A673 (cell line): ENCODE measurements at places on chromosomes 1 and 21.

DNA sequence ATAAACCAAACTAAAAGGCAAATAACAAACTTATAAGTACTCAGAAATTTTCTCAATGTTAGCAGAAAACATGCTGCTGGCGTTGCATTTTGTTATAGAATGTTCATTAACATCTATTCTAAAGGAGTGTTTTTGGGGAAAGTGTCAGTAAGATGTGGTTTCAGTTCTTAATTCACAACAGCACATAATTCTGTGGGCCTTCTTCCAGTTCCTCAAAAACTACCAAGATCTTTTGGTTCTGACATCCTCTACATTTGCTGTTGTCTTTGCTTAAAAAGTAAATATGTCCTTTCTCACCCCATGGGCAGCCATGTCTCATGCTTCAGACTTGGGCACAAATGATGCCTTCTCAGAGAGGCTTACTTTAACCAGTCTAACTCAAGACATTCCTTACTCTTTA is 152.5 kb downstream of the CDC7 start:
- no peak for DNase-seq

DNA sequence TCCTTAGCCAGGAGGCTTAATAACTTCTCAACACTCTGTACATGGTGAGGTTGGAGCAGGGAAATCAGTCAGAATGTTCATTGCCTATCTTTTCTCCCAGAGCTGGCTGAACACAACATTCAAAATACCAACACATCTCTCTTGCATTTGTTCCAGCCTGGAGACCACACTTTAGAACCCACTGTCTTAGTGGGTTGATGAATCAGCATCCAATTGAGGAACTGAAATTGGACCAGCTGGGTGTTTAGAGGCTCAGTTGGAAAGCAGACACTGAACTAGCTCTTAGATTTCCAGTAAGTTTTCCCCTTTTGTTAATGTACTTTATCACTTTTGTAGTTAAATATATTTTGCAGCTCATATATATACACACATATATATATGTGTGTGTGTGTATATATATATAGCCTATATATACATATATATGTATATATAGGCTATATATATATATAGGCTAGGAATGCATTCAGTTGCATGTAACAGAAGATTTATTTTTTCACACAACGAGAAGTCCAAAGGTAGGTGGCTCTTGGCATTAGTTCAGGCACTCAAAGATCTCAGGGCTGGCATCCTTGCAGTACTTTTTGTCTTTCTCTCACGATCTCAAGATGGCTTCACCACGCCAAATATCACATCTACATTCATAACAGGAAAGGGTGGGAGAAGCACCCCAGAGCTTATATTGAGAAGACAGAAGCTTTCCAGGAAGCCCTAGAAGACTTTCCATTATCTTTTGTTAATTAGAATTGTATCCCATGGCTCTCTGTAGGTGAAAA is 35.0 kb upstream of the HUNK start:
- DNase-seq = no peak

- DNase-seq = no peak
These were observed 51.3 kb upstream of the BCL10 start for GRCh38 chr1:85327759-85328158.

DNA sequence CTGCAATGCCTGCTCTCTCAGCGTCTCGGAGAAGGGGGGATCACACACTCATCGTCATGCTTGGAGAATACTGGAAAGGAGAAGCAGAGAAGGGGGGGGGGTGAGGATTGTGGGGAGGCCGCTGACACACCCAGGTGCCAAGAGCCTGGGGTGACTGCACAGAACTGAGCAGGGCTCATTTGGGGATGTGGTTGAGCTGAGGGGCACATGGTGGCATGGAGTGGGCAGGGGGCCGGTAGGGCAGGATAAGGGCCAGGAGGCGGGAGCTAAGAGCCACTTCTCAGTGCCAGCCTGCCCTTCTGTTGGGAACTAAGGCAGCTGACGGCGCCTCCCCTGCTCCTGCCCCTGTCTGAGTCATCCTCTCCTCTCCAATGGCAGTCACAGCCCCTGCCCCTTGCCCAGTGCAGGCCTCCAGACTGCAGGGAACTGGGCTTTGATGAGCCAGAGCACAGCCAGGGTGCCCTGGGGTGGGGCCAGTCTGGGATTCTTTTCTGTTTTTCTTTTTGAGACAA is 27.2 kb downstream of the MRPL37 start:
- no peak for DNase-seq

DNA sequence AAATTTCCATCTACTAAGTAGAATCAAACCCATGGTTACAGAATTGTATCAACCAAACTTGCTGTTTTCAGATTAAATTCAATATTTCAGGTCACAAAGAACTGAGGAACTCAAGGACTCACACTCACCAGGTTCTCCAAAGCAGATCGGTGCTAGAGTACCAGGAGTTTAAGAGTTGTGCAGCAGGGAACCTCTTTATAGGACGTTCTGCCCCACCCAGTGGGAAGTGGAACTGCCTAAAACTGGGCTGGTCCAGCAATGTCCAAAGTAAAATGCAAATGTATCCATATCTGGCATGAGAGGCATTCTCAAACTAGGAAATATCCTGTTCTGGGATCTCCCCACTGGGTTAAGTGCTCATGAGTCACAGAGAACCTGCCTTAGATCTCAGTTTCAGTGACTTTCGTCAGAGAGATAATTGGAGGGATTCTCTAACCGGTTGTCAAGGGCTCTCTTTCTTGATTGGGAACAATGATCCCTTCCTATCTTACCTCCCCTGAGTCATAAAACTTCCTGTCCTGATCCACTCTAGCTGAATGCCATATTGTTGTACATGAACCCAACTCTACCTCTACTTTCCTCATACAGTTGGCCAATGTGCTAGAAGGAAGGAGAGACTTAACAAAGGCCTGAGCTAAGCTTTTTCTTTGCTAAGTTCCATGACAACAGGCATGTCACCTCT is at the start of gene SPRR2D:
TSS of gene SPRR2D (minus strand) at position 171 of the 682 bp plus-strand sequence. CDS start 774 bp downstream, outside the sequence.
- peak; percentile 6 for DNase-seq

DNA sequence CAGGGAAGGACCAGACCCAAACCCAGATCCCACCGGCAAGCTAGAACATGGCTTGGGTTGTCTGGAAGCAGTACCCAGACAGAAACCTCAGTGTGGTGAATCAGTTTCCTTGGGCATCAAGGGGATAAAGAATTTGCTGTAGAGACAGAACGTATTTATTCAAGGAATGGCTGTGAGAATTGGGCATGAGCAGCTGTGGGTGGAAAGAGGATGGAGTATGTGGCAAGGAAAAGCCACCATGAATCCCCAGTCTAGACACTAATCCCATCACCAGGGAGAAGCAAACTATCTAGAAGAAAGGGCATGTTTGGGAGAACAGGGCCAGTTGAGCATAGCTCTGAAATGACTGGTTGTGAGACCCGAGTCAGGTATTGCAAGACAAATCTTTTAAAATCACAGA is 109.2 kb downstream of the TOMM20 start:
- DNase-seq = no peak

DNA sequence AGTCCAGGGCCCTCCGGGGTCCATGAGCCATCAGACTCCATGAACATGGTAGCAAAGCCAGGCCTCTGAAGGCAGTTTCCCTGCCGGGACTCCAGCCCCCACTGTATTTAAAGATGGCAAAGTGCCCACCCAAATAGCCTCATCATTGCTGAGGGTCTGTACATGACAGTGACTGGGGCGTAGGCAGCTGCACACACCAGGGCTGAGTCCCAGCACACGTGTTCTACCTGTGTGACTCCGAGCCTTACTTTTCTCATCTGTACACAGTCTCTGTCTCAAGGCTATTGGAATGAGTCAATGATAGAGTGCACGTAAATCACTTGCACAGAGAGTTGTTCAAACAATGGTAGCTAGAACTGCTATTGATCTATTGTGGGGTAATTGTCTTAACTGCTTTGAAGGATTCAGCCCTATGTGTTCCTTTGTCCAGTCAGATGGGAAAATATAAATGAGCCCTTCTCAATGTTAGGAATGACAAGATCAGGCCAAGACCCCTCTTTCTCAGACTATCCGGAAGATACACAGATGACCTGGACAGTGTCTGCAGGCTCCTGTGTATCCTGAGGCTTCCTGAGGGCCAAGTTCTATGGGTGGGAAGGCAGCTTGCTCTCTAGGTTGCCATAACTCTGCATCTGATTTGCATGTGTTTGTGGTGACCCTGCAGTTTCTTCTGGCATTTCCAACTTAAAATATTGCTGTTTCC is 48.9 kb downstream of the RASSF5 start:
- DNase-seq = no peak

DNA sequence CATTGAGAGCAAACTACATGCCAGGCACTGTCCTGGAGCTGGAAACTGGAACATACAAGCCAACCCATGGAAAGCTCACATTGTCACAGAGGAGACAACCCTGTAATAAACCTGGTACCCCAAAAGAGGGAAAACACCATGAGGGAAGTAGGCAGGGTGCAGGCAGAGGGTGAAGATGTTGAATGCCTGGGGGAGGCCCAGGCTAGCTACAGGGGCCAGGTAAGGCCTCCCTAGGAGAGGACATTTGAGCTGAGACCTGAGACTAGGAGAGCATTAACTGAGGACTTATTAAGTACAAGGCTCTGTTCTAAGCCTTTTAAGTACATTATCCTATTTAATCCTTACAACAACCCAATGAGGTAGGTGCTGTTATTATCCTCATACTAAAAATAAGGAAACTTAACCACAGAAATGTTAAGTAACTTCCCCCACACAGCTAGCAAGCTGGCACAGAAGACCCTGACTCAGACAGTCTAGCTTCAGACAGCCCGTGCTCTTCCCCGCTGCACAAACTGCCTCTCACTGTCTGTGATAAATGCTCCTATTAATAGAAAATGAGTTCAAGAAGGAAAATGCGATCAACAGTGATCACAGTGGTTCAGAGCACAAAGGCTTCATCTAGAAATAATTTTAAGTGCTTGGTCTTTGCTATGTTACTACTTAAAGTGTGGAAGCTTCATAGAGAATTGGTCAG is 41.8 kb downstream of the ZNF281 start:
- no peak for DNase-seq

GRCh38 chr1:53291574-53291973 is 36.3 kb downstream of the LRP8 start:
- DNase-seq = peak; percentile 28

DNA sequence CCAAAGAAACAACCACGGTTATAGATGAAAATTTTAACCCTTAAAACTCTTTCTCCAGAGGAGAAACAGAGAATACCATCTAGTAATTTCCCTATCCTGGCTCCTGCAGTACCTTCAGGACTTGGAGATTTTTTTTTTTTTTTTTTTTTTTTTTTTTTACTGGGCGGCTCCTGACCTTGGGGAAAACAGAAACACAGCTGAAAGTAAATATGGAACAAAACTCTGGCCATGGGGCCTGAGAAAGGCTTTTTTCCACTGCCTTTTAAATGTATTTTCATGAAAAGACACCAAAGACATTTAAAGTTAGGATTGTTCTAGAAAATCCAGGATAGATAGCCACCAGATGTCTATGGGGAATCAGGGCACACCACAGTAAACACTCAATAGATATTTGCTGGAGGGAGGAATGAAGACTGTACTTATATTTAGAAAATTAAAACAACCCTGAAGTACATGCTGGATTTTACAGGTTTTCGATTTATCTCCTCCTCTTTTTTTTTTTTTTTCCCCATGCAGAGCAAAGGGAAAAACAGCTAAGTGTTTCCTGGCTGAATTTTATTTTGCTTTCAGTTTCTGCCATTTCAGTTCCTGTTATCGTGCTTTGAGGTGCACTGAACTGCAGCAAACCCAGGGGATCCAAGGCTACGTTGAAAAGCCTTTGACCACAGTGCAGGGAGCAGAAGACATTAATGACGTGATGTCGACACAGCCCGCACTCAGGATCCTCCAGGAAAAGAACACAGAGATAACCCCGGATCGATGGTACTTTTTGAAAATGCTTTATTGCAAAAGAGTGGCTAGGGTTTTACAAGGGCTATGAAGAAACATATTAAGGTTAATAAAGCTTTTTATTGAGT is 35.7 kb upstream of the CNN3 start:
- no peak for DNase-seq

DNA sequence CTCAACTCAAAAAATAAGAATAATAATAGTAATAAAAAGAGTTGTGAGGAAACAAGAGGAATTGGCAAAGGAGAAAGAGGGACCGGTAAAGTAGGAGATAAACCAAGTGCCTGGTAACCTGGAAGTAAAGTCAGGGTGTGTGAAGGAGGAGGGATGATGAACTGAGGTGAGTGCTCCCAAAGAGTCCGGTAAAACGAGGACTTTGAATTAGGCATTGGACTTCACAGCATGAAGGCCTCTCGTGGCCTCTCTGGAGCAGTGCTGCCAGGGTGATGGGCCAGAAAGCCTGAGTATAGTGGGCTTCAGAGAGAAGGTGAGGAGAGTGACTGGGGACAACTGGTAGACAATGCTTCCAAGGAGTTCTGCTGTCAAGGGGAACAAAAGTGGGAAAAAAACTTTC is 17.6 kb downstream of the RPL11 start:
- no peak for DNase-seq

- no peak for DNase-seq
These were observed 89.3 kb upstream of the EDEM3 start for GRCh38 chr1:184843732-184844495.

- no peak for DNase-seq
These were observed 117.1 kb upstream of the IPO9 start for GRCh38 chr1:201711811-201712210.

DNA sequence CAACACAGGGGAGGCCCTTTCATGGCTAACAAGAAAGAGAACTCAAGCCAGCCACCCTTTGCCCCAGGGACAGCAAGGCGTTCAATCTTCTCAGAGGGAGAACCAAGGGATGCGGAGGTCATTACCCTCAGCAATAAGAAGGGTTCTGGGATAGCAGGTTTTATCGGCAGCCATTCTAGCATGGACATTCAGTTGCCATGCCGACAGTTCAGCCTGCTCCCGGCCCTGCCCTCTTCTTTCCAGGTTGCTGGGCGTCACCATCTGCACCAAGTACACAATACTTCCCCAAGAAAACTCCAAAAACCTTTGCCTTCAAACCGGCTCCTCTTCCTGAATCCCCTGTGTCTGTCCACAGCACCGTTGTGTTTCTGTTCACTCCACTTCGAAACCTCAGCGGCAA is 47.1 kb downstream of the SYT2 start:
- DNase-seq = no peak

- peak; percentile 76 for DNase-seq
These were observed 77.8 kb upstream of the PRMT6 start for GRCh38 chr1:106978477-106979322.

- DNase-seq = no peak
These were observed 163.4 kb downstream of the DNM3 start for GRCh38 chr1:172004671-172005070.

DNA sequence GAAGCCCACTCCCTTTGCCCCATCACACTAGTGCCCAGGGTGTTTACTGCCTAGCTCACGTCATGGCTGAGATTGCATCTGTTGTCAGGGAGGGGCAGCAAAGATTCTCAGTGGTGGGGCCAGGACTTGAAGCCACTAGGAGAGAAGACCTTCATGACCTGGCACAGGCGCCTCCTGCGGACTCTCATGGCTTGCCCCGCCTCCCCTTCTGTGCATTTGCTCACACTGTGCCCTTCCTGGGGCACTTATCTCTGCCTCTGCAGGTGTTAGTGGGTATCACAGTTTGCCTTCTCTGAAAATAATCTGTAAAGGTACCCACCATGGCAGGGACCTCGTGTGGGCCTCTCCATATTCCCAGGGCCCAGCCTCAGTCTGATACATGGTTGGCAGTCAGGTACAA is 20.1 kb downstream of the PTPRU start:
- no peak for DNase-seq

- peak; percentile 43 for DNase-seq
These were observed 160.9 kb upstream of the UBE2U start for GRCh38 chr1:64042331-64043100.
